ENCODE measurements at places on chromosomes 11 and 22.

- peak; percentile 3 for DNase-seq
Observed at GRCh38 chr11:12901272-12901671, 107.8 kb upstream of the RASSF10 start.

DNA sequence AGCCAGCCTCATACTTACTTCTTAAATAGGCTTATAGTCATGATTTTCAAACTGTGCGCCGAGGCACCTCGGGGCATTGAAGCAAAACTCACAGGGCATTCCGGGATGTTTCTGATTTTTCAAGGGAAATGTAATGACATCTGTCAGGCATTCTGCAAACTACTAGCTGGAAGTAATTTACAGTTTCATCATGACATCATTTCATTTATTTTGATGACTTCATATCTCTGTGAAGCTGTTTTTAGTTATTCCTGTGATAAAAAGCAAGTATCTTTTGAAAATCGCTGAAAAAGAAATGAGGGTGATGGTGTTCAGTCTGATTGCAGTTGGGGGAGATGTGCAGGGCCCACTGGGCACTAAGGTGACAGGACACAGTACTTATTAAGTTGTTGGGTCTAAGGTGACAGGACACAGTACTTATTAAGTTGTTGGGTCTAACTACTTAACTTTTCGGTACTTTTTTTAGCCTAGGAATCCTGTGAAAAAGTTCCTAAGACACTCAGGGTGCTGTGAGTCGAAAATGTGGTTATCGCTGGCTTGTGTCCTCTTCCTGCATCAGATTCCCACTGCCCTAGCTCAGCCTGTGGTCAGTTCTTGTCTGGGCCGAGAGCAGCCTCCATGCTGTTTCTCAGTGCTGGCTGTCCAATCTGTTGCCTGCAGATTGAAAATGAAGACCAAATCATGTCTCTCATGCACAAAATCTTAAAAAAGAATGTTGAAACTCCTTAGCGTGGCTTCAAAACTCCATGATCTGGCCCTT, 42.6 kb downstream of the APLP2 start:
- DNase-seq = no peak

- DNase-seq = no peak
Observed at GRCh38 chr11:121928597-121929580, 187.1 kb downstream of the BLID start.

GRCh38 chr22:46907241-46908215, 145.1 kb downstream of the TBC1D22A start:
- no peak for DNase-seq

All from OCI-LY7 (cell line).